ENCODE measurements at places on chromosomes 5 and 9. TPM values are rescaled to one million over a fixed set of nuclear protein-coding genes. Genes with fewer than 3 reads are reported as not detected.

The FAM200C gene
- 1.3 TPM for total RNA-seq

The PCDHAC2 gene
- not detected for total RNA-seq

The TIMD4 gene
- not detected for total RNA-seq

The ADAMTS6 gene
- total RNA-seq: 12.3 TPM

The MYMK gene
- not detected for total RNA-seq

The GFPT2 gene
- total RNA-seq: 1.6 TPM

The SH3GLB2 gene
- total RNA-seq: 111 TPM

The LCN12 gene
- total RNA-seq: 1.9 TPM

The CDC14B gene
- 8.5 TPM for total RNA-seq

The SPINK4 gene
- total RNA-seq: not detected

The AFAP1L1 gene
- total RNA-seq: not detected

The NDUFB6 gene
- total RNA-seq: 13.6 TPM

The PKD2L2 gene
- total RNA-seq: 0.63 TPM

The GKAP1 gene
- total RNA-seq: 21.6 TPM

Measured in B cell (primary cell).